Posterior vena cava (tissue), 2 donors: ENCODE measurements at places on chromosomes 12 and 14. TPM values are rescaled to one million over a fixed set of nuclear protein-coding genes. Genes with fewer than 3 reads are reported as not detected.

The TPH2 gene
- not detected for total RNA-seq

The NID2 gene
- total RNA-seq = 49.8 TPM

The ADAM21 gene
- total RNA-seq = not detected

The NR1H4 gene
- 0.93 TPM for total RNA-seq

The CD163L1 gene
- total RNA-seq = 7.7 TPM

The SSTR1 gene
- 1.5 TPM for total RNA-seq

The YBX3 gene
- total RNA-seq = 502 TPM

The PPFIBP1 gene
- 105 TPM for total RNA-seq

The FBLN5 gene
- total RNA-seq = 186 TPM

The DERA gene
- 20.1 TPM for total RNA-seq

The ALX1 gene
- not detected for total RNA-seq

The A2M gene
- 831 TPM for total RNA-seq

The RAD9B gene
- total RNA-seq = 1.3 TPM

The OTUB2 gene
- total RNA-seq = 0.37 TPM

The PLEKHG7 gene
- total RNA-seq = not detected

The MIPOL1 gene
- 16.7 TPM for total RNA-seq

The RBP5 gene
- 5.1 TPM for total RNA-seq

The PPP1R13B gene
- 17.8 TPM for total RNA-seq

The PACS2 gene
- total RNA-seq = 69.4 TPM

The MED6 gene
- 22.1 TPM for total RNA-seq

The EXOC3L4 gene
- 1.0 TPM for total RNA-seq

The KRT83 gene
- total RNA-seq = not detected

The CLEC7A gene
- 29.2 TPM for total RNA-seq

The TBX3 gene
- total RNA-seq = 6.3 TPM

The VWF gene
- total RNA-seq = 366 TPM

The OVCH1 gene
- 0.46 TPM for total RNA-seq

The DPPA3 gene
- not detected for total RNA-seq

The IL26 gene
- total RNA-seq = not detected
